Stimulated activated CD4-positive, alpha-beta T cell treated with anti-CD3 and anti-CD28 coated beads, Interleukin-12 subunit alpha, Interleukin-12 subunit beta, amount 100 ng/mL, for 48 hours (primary cell): ENCODE measurements at places on chromosomes 5 and 9.

DNA sequence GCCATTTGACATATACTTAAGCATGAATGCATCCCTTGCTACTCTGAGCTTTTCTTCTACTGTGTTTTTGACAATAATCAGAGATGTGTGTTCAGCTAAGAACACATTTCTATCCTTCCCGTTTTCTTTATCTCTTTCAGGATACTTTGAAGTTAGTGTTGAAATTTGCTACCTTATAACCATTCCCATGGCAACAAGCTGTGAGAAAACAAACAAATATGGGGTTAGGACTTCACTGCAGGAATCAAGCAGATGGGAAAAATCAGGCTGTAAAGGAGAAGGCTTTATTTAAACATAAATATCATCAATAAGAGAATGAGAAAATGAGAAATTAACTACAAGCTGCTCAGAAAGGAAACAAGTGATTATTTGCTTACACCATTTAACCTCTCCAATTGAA, 35.2 kb downstream of the ZCCHC9 start:
- no peak for DNase-seq

DNA sequence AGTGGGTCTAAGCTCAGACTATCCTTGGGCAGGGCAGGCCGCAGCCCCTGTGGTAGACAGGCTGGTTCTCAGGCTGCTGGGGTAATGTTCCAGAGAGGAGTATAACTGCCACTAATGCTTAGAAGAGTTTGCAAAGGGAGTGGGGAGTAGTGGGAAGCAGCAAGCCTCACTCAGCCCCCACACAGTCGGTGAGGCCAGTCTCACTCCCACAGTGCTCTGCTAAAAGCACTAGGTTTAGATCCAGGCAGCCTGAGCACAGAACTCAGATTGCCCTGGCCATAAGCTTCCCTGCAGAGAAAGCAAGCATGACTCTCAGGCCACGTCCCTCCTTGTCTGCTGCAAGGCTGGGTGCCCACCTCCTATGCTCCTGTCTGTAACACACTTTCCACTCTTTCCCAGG, 69.4 kb upstream of the HCN1 start:
- DNase-seq = no peak

GRCh38 chr5:124655921-124656511, 90.4 kb downstream of the ZNF608 start:
- no peak for DNase-seq

DNA sequence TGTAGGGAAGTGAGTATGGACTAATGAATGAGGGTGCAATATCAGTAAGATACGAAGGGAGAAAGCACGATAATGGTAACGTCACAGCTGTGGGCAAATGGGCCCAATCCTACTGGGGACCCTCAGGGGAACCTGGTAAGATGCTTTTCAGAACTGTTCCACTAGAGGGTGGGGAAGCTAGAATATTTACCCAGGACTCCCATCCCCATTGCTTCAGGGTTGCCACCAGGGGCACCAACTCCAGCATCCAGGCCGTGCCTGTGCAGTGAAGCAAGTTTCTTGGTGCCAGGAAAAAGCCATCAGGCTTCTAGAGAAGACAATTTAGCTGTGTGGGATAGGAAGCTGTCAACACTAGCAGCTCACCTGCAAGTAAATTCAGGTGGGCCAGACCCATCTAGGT, 409.3 kb downstream of the AGTPBP1 start:
- DNase-seq = no peak

DNA sequence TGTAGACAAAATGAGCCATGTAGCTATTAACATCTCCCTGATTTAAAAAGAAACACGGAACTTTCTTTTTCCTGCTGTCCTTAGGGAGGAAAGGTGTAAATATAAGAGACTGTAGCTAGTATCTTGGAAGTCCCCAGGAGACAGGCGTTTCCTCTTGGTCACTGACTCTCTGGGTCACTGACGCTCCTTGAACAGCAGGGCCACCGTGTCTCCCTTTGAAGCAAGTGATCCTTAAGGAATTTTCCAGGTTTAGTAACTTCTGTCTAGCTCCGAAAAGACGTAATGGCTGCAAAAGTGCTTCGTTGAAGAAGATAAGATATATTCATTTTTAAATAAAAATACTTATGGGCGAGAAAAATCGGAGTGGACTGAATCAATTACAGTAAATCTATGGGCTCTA, 745 bp upstream of the CLTA start:
- DNase-seq = no peak

DNA sequence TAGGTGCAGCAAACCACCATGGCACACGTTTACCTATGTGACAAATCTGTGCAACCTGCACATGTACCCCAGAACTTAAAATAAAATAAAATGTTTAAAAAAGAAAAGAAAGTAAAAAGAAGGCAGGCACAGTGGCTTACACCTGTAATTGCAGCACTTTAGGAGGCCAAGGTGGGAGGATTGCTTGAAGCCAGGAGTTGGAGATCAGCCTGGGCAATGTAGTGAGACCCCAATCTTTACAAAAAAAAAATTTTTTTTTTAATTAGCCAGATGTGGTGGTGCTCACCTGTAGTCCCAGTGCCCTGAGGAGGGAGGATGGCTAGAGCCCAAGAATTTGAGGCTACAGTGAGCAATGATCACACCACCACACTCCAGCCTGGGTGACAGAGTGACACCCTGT, 12.5 kb upstream of the LHFPL2 start:
- no peak for DNase-seq

DNA sequence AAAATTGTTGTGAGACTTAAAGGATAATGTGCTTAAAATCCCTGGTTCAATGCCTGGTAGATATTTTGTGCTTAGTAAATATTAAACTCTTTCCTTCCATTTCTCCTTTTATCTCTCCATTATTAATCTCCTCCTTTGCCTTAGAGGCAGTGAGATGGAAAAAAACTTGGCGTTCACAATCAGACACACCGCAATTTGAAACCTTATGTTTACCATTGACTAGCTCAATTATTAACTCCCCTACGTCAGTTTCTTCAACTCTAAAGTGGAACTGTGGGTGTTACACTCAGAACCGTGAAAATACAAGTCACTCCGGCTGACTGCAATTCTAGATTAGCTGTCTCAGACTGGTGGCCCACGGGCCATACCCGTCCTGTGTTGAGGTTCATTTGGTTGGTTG, 327.2 kb downstream of the DEPDC1B start:
- no peak for DNase-seq

- DNase-seq = no peak
These were observed 396.1 kb downstream of the ENC1 start for GRCh38 chr5:74244406-74244805.

DNA sequence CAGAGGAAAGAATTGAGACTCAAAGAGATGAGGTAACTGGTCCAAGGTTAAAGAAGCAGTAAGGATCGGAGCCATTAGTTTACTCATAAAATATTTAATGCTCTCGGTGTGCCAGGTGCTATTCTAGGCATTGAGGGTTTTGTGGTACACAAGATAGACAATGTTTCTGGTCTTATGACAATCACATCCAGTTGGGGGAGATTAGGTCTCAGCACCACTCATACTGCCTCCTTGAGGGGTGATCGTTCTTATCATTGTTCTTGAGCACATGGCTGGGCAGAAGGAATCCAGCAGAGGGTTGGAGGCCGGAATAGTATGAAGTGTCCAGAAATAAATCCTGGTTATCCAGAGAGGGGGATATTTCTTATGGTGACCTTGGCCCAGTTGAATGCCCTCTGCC, 40.7 kb upstream of the LCP2 start:
- DNase-seq = no peak

- no peak for DNase-seq
These were observed 30.7 kb downstream of the OR2V1 start for GRCh38 chr5:181100121-181100875.

DNA sequence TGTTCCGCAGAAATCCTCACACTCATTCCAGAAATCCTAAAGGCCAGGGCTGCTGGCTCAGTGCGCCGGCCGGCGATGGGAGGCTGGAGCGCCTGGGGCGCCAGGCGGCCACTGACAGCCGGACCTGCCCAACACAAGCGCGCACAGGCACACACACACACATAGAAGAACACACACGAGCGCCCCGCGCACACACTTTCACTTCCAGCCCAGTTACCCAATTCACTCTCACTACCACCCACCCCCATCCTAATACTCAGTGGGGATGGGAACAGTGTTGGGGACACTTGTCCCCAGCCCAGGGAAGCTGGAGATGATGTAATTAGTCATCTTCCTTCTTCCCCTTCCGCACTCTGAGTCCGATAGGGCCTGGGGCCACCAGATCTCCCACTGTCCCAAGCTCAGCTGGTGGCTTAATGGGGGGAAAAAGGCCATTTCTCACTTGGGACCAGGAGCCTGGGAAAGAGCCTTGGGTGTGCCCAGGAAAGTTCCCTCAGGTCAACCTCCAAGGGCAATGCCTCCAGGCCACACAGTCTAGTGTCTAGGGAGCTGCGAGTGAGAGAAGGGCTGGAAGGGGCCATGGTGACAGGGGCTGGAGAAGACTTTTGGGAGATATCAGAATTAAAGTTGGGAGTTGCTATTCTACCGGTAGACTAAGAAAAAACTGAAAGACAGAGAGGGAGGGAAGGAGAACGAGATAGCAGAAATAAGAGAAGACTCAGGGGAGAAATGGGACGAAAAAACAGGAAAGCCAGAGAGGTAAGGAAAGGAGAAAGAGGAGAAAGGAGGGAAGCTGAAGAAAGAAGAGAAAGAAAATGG, 1.7 kb downstream of the EBF1 start:
- no peak for DNase-seq

DNA sequence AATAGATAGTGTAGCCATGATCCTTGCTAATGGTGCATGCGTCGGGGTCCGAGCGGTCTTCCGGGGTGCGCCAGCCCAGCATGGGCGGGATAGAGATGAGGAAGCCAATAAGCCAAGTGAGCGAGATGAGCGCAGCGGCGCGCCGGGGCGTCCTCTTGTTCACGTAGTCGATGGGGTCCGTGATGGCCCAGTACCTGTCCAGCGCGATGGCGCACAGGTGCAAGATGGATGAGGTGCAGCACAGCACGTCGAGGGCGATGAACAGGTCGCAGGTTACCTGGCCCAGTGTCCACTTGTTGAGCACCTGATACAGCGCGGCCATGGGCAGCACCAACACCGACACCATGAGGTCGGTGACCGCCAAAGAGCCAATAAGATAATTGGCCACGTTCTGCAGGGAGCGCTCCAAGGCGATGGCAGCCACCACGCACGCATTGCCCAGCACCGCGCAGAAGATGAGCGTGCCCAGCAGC, 1.1 kb downstream of the HTR1A start:
- no peak for DNase-seq

DNA sequence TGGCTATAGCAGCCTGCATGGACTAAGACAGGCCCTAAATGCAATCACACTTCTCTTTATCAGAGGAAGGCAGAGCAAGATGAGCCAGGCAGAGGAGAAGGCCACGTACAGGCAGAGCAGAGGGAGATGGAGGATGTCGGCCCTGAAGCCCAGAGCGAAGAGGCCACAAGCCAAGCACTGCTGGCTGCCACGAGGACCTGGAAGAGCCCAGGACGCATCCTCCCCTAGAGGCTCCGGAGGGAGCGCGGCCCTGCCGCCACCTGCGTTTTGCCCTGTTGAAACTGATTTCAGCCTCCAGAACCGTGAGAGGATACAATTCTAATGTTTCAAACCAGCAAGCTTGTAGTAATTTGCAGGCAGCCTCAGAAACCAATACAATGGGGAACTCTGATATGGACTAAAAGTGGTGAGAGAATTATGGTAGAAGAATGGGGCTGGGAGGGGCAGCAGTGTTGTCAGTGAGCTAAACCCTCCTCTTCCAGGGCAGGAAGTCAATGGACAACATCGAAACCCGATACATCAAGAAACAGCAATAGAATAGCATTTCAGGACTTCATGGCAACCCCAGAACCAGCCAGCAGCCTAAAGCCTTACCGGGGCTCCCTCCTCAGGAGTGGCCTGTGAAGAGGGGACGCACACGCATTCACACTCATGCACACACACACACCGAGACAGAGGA, 32.6 kb downstream of the ADAMTS2 start:
- no peak for DNase-seq

DNA sequence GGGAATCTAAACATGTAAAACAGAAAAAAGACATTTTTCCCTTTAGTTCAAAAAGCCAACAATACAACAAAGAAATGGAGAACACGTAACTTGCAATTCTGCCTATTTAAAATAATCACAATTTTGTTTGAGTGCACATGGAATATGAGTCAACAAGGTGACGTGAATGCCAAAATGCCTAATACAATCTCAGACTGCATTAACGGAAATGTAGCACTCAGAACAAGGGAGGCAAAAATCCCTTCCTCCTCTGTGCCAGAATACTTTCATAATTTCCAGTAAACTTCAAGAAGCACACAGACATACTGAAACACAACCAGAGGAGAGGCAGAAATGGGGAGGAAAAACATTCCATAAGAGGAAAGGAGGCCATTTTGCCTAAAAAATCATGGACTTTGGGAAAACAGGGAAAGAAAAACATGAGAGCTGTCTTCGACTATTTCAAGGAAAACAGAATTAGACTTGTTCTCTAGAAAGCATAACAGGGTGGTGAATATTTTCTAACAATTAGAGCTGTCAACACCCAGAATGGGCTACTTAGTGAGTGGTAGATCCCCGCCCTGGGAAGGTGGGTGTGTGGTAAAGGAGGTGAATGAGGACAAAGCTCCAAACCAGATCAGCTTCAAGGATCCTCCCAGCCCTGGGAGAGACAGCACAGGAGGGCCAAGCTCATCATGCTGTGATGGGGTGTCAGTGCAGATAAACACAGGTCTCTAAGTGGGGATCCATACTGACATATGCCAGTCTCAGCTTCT, 48.2 kb downstream of the ABCA1 start:
- no peak for DNase-seq

DNA sequence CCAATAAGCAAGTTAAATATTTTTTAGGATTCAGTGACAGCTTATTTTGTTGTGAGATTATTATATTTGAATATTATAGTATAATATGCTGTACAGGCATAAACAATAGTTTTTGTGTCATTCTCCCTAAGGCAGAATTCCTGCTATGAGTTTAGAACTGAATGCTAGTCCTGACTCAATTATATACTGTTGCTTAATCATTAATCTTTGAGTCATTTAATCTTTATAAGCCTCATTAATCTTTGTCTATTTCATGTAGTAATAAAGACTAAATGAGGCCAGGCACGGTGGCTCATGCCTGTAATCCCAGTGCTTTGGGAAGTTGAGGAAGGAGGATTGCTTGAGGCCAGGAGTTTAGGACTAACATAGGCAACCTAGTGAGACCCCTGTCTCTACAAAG, 3.6 kb upstream of the DCP2 start:
- DNase-seq = no peak

DNA sequence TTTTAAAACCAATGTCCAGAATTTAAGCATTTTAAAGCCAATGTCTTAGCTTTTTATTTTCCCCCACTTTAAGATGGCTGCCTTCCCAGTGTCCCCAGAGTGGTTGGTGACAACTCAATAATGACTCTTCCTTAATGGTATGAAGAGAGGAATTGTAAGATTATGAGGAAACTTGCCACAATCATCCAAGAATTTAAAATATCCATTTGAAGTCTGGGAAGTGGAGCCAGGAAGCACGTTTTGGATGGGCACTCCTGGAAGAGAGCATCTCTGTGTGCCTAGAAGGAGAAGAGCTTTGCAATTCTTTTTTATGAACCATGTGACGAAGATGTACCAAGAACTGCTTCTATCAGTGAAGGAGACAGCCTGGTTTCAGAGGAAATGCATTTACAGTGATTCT, 11.3 kb upstream of the IGFBPL1 start:
- no peak for DNase-seq

GRCh38 chr9:89634995-89635742, 30.4 kb downstream of the GADD45G start:
- DNase-seq = no peak
